ENCODE measurements at places on chromosomes 4 and X.

DNA sequence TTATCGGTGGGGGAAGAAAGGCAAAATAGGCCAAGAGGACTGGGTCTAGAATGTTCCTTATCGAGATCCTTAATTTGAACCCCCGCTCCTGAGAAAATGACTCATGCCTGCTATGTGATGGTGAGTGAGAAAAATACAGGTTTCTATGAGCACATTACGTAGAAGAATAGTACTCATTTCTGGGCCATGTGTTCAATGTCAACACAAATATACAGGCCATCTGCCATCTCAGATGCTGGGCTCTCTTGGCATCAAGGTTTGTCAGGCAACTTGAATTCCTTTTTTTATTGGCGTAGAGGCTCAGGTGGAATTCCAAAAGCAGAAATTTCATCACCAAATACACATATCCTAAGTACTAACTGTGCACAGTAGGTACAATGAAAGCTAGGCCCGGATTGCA is 81.4 kb upstream of the TRIM2 start:
- DNase-seq, result no peak

DNA sequence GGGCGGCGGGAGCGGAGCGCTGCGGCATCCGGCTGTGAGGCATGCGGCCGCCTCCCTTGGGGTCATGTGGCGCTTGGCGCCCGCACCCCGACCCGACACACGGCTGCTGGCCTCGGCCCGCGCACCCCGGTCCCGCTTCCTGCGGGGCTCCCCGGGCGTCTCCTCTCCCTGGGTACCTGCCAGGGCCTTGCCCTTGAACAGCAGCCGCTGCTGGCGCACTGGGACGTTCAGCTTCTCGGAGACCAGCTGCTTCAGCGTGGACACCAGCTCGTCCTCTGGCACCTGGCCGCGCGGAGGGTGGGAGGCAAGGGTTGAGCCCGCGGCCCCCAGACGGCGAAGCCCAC is 391 bp downstream of the UBL4A start:
- no peak for DNase-seq

DNA sequence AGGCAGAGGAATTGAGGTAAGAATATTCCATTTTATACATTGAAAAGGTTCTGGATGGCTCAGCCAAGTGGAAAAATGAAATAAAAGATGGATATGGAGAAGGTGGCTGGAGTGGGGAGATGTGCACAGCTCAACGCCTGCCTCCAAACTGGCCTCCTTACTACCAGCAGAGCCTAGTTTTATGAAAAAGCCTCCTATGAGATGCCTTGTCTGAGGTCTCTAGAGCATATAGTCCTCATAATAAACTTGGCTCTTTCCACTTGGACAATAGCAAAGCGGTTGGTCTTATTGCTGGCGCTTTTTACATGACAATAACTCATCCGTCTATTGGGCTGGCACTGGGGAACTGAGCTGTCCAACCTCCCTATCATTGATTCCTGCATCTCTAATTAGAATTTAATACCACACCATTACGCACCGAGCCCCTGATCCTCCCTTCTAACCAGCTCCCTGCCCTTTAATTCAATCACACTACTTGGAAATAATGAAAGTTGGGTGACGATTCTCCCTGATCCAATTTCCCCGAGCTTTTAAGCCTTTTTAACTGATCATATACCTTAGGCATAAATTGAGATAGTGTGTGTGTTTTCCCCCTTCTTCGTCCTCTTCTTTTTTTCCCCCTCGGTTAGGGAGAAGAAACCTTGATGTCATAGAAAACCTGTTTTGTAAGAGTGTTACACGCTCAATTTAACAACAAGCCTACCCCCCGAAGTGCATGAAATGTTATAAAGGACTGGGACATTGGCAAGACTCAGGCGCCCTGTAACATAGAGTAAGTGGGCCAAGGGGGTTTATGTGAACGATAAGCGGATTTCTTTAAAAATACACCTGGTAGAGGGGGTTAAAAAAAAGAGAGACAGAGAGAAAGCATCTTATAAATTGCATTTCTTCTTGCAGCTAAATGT is at the start of gene PHOX2B:
TSS of gene PHOX2B (minus strand) at position 155 of the 905 bp plus-strand sequence. CDS start at position 40, 115 bp downstream.
- DNase-seq, result peak; percentile 2

DNA sequence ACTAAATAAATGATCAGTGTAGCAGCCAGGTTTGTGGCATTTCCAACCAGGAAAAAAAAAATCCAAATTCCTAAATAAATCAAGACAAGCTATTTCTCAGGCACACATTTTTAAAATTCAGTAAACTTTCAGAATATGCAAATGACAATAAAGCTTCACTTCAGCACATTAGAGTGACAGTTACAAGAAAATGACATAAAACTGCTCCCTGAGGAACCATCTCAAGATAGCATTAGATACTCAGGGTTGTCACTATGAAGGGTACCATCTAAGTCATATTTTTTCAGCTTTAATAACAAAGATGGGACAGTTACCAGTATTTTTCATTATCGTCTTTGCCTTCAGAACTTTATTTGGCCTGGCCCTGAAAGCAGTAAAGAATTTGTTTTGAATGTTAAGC is 411.3 kb upstream of the RASGEF1B start:
- DNase-seq, result no peak

GRCh38 chr4:96139251-96139929 is 299.5 kb downstream of the PDHA2 start:
- DNase-seq, result no peak

DNA sequence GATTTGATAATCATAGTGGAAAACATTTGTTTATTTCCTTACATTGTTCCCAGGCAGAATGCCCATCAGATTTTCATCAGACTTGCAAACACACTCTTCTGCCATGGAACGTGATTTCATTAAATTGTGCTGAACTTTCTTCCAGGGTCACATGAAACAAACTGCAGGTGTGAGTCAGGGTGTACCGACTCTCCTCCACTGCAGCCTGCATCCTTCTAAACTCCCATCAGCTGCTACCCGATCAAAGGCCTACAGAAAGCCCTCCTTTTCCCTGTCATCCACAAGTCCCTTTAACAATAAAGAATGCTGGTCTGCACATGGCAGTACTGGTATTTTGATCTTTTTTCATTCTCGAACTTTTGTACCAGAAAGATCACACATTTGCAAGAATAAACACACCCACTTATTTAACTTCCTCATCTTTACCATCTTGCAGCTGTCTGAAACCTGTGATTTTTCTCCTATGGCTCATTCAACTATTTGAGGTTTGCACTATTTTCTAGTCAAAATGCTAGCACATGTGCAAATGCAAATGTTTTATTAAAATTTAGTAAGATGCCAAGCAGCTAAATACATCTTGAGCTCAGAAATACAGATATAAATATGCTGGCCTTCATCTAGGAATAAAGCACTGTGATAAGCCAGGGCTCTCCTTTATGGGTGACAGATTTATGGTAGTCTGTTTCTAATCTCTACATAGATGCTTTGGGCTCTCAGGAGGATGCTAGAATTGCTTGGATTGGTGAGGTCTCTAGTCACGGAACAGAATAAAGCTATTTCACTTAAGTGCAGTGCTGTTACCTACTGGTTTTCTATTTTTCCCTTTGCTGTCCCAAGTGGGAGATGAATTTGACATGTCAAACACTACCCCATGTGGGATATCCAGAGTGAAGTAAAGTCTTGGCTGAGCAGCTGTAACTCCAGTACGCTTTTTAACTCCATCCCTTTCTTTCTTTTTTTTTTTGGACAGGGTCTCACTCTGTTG is 25.8 kb upstream of the ARHGAP24 start:
- no peak for DNase-seq
